ENCODE measurements at places on chromosomes 13 and 19.

GRCh38 chr13:22107549-22107948 lies 436.7 kb downstream of the FGF9 start:
- no peak for DNase-seq

GRCh38 chr13:110616103-110617101 lies 1.1 kb downstream of the NAXD start:
- DNase-seq: no peak

GRCh38 chr13:43074824-43075510 lies 51.6 kb downstream of the DNAJC15 start:
- no peak for DNase-seq

GRCh38 chr13:23273498-23273897 lies 92.7 kb downstream of the SGCG start:
- DNase-seq: no peak

- DNase-seq: no peak
Observed at GRCh38 chr19:57231686-57232085, 863 bp downstream of the AURKC start.

- DNase-seq: no peak
Observed at GRCh38 chr13:75347457-75347856, 134.5 kb downstream of the TBC1D4 start.

DNA sequence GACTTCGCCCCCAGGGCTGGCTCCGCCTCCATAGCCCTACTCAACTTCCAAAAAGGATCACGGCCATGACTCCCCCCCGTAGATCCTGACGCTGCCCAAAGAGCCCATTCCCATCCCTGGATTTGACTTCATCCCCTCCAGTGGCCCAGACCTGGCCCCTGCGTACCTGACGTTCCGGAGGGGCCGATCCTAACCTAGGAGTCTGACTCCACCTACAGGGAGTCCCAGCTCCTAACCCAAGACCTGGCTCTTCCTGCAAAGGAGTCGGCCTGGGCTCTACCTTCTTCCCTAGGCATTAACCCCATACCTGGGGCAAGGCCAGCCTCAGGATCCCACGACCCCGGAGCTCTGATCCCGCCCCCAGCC lies 10.8 kb downstream of the STAP2 start:
- no peak for DNase-seq

DNA sequence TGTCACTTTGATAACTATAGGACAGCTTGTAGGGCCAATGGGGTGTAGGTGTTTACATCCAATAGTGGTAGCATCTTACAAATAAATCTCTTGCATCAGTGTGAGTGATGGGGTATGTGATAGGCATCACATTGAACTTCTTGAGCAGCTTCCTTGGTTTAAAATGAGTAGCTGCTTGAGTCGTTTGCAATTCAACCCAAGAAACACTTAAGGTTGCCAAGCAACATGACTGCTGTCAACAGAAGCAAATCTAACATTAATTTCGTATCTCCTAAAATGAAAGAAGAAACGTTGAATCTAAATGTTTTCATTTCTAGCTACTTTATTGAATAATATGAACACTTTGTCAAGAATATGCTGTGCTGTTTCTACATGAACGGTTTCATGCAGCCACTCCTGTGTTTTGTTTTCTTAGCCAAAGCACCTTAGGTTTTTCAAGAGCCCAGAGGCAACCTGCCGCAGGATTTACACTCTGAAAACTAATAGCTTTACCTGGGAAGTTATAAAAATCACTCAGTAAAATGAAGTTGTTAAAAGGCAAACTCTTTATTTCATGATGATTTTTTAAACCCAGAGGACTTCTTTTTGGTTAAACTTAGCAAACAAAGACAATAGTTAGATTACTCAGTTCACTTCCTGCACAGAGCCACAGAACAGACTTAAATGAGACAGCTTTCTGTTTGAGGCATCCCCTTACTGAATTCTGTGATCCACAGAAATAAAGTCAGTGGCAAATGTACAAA lies 305.2 kb downstream of the MTUS2 start:
- no peak for DNase-seq

DNA sequence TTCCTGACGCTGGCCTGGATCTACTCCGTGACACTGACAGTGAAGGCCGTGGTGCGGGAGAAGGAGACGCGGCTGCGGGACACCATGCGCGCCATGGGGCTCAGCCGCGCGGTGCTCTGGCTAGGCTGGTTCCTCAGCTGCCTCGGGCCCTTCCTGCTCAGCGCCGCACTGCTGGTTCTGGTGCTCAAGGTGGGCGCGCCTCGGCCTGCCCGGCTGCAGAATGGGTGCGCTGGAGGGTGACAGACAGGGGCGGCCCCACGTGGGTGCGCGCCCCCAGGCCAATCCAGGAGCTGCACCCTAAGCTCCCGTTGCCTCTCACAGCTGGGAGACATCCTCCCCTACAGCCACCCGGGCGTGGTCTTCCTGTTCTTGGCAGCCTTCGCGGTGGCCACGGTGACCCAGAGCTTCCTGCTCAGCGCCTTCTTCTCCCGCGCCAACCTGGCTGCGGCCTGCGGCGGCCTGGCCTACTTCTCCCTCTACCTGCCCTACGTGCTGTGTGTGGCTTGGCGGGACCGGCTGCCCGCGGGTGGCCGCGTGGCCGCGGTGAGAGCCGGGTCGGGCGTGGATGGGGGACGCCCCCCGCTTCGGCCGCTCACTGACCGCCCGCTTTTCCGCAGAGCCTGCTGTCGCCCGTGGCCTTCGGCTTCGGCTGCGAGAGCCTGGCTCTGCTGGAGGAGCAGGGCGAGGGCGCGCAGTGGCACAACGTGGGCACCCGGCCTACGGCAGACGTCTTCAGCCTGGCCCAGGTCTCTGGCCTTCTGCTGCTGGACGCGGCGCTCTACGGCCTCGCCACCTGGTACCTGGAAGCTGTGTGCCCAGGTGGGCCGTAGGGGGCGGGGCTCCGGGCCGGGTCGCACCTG lies 7.2 kb downstream of the ABCA7 start:
- DNase-seq: no peak

DNA sequence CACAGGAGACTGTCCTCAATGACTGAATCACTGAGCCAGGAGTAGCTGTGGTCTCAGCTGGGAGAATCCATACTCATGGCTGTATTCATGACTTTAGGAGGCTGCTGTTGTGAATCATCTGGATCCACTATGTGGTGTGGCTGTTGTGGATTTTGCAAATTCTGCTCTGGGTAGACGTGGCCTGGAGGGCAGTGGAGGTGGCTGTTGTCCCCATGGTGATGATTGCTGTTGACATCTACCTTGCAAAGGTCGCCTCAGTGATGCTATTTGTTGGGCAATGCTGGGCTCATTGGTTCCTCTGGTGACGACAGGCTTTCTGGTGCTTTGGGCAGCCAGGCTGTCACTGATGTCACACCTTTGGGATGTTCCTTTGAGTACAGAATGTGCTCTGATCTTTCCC lies 23.9 kb downstream of the MUC16 start:
- no peak for DNase-seq

DNA sequence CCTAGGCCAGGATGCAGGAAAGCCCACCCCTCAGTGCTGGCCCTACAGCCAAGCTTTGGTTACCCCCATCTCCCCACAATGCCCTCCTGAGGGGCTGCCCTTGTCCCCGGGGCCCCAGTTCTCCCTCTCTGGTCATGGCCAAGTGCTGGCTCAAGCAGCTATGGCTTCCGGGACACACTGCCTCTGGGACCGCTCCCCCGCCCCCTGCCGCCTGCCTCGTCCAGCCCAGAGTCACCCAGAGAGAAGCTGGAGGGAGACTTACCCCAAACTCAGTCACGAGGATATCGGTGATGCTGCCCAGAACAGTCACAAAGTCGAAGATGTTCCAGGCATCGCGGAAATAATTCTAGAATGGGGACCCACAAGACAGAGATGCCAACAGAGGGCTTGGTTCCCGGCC lies 94.7 kb downstream of the IER2 start:
- no peak for DNase-seq

DNA sequence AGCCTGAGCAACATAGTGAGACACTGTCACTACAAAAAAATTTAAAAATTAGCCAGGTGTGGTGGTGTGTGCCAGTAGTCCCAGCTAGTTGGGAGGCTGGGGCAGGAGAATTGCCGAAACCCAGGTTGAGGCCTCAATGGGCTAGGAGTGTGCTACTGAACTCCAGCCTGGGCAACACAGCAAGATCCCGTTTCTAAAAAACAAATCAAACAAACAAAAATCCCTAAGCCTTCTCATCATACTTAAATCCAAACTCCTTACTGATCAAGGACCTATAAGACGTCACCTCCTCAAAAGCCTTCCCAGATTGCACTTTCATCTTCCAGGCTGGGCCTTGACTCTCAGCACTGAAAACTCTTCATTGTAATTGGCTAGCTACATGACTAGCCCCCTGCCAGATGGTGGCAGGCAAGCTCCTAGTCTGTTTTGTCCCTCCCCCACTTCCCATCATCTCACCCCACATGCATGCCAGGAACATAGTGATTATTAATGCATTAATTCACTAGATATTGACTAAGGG lies 17.5 kb upstream of the NANOS3 start:
- DNase-seq: no peak

GRCh38 chr19:19661675-19662251 lies 1.7 kb downstream of the ATP13A1 start:
- no peak for DNase-seq

- no peak for DNase-seq
Observed at GRCh38 chr13:95044452-95045205, 256.6 kb downstream of the ABCC4 start.

- no peak for DNase-seq
Observed at GRCh38 chr13:73715114-73715910, 418.9 kb downstream of the KLF12 start.

- peak; percentile 47 for DNase-seq
Observed at GRCh38 chr19:47229676-47230053, 1.3 kb downstream of the BBC3 start.

GRCh38 chr19:4495471-4495870 lies 22.8 kb downstream of the PLIN4 start:
- no peak for DNase-seq

DNA sequence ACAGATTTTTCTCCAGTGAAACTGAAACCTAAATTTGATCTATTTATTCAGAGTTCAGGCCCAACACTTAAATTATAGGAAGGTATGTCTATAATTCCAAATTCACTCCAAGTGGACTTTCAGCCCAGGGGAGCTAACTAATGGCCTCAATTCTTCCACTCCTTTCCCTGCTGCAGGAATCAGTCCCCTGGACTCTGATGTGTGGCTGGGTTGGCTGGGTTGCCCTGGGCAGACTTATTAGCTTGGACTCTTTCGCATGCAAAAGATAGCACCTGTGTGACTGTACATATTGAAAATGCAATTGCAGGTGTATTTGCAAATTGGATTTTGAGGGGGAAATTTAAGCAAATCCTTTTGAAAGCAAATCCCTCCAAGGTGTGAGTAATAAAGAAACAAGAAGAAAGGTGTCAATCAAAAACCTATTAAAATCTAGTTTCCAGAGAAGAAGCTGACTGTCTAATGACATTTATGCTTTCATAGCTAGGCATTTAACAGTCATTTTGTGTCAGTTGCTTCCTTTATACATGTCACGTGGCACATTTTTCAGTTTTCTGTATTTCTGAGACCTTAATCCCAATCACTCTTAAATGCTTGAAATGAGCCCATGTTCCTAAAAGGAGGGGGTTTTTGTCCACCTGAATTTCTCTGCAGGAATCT lies 42.7 kb downstream of the KLF5 start:
- DNase-seq: no peak

DNA sequence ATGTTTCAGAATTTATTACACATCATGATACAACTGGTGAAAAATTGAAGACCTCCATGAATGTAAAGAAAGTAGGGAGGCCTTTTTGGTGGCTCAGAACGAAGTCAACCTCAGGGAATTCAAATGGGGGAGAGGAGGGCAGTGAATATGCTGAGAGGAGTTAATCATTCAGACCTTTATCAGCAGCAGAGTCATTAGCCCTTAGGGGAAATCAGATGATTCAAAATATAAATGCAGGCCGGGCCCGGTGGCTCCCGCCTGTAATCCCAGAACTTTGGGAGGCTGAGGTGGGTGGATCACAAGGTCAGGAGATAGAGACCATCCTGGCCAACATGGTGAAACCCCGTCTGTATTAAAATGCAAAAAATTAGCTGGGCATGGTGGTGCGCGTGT lies 80.4 kb upstream of the ZNF420 start:
- DNase-seq: no peak

- no peak for DNase-seq
Observed at GRCh38 chr19:18496980-18497256, 25.0 kb downstream of the ELL start.

- no peak for DNase-seq
Observed at GRCh38 chr19:23409392-23410048, 14.2 kb upstream of the ZNF91 start.

DNA sequence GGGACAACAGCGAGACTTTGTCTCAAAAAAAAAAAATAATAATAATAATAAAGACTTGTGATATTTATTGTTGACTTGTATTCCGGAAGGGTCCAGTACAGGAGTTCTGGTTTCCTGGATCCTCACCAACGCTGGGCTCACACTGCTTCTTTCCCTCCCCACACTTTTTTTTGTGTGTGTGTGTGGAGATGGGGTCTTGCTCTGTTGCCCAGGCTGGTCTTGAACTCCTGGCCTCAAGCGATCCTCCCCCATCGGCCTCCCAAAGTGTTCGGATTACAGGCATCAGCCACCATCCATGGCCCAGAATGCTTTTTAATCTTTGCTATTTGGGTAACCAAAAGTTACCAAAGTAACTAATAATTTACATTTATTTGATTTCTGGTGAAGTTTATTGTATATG lies 39.1 kb downstream of the SIPA1L3 start:
- no peak for DNase-seq
